ENCODE measurements at places on chromosomes 7 and 10.

DNA sequence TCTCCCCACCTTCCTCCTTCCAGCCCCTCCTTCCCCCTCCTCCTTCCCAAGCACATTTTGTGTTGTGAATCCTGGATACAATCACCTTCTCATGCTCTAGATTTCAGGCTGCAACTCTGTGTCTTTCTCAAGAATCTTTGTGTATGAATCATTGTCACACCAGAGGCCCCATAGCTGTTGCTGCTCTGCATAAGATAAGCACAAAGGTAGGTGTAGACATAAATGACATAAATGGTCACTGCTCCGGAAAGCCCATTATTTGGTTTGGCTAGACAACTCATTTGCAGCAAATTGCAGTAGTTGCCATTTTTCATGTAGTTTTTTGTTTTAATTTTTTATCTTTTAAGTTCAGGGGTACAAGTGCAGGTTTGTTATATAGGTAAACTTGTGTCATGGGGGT is 216.3 kb upstream of the NRP1 start:
- no peak overlapping the region for H3K4me3 ChIP-seq
- DNase-seq = no peak
- no peaks in the 10 kb centered on the region for H3K36me3 ChIP-seq

- H3K4me3 ChIP-seq = no peak overlapping the region
- DNase-seq = no peak
- H3K36me3 ChIP-seq = no peaks in the 10 kb centered on the region
- H3K27me3 ChIP-seq = no peaks in the 10 kb centered on the region
- peaks cover 9% of the 10 kb centered on the region for H3K4me1 ChIP-seq
- H3K27ac ChIP-seq = no peak overlapping the region
Measured at GRCh38 chr7:4612237-4612636, 69.9 kb upstream of the FOXK1 start.

GRCh38 chr10:82462910-82463551 is 588.0 kb downstream of the NRG3 start:
- no peaks in the 10 kb centered on the region for H3K27me3 ChIP-seq
- H3K4me1 ChIP-seq = no peaks in the 10 kb centered on the region
- H3K4me3 ChIP-seq = no peak overlapping the region
- no peaks in the 10 kb centered on the region for H3K36me3 ChIP-seq

DNA sequence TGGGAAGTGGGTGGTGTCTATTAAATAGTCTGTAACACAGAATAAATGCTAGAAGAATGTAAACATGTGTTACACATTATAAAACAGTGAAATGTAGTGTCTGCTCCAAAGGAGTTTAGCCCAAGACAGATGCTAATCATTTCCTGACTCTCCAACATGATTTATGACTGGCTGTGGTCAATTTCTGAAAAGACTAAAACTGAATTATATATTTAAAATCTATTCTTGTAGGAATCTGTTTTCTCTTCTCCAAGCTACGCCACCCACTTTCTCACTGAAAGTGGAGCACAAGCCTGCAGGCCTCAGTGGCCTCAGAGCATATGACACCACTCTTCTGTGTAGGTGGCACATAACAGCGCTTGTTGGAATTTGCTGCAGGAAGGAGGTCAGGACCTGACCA is 44.4 kb downstream of the CTTNBP2 start:
- no peak overlapping the region for H3K27ac ChIP-seq
- H3K4me3 ChIP-seq = no peak overlapping the region
- no peaks in the 10 kb centered on the region for H3K36me3 ChIP-seq
- no peaks in the 10 kb centered on the region for H3K27me3 ChIP-seq
- no peaks in the 10 kb centered on the region for H3K4me1 ChIP-seq
- no peak for DNase-seq

- H3K27me3 ChIP-seq = no peaks in the 10 kb centered on the region
- no peak overlapping the region for H3K4me3 ChIP-seq
- H3K27ac ChIP-seq = no peak overlapping the region
- no peak for DNase-seq
Measured at GRCh38 chr10:71150796-71151195, 61.6 kb upstream of the UNC5B start.

GRCh38 chr7:92665926-92666325 is 75.7 kb upstream of the FAM133B start:
- no peak overlapping the region for H3K4me3 ChIP-seq
- H3K4me1 ChIP-seq = peaks cover 41% of the 10 kb centered on the region
- H3K36me3 ChIP-seq = peaks cover 49% of the 10 kb centered on the region
- H3K27me3 ChIP-seq = no peaks in the 10 kb centered on the region

GRCh38 chr7:135719688-135720087 is 8.3 kb downstream of the SLC13A4 start:
- H3K4me3 ChIP-seq = no peak overlapping the region
- H3K4me1 ChIP-seq = no peaks in the 10 kb centered on the region
- no peak for DNase-seq
- no peak overlapping the region for H3K27ac ChIP-seq
- H3K27me3 ChIP-seq = peaks cover 2% of the 10 kb centered on the region
- H3K36me3 ChIP-seq = no peaks in the 10 kb centered on the region

GRCh38 chr10:104577163-104577562 is 63.9 kb upstream of the SORCS3 start:
- no peak overlapping the region for H3K27ac ChIP-seq
- no peaks in the 10 kb centered on the region for H3K36me3 ChIP-seq
- DNase-seq = no peak
- H3K4me3 ChIP-seq = no peak overlapping the region

GRCh38 chr7:106166651-106167342 is 54.7 kb upstream of the SYPL1 start:
- peak; percentile 20 for DNase-seq
- no peak overlapping the region for H3K27ac ChIP-seq
- H3K4me3 ChIP-seq = no peak overlapping the region
- no peaks in the 10 kb centered on the region for H3K4me1 ChIP-seq

DNA sequence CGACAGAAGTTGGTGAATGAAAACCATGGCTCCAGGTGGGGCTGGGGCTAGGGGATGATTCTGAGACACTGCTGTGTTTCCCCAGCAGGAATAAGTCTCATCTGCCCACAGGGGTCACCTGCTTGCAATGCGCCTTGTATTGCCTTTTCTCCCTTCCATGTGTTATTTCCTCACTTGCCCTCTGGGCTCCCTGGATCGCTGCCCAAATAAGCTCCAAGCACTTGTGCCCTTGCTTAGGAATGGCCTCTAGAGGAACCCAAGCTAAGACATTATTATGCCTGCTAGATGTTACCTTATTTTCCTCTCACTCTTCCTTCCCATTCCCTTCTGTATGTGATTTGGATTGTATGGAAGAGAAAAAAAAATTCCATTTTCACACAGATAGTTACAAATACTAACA is 24.8 kb upstream of the PLPP4 start:
- no peak overlapping the region for H3K4me3 ChIP-seq
- no peak overlapping the region for H3K27ac ChIP-seq
- no peak for DNase-seq
- H3K36me3 ChIP-seq = no peaks in the 10 kb centered on the region
- H3K4me1 ChIP-seq = peaks cover 4% of the 10 kb centered on the region

DNA sequence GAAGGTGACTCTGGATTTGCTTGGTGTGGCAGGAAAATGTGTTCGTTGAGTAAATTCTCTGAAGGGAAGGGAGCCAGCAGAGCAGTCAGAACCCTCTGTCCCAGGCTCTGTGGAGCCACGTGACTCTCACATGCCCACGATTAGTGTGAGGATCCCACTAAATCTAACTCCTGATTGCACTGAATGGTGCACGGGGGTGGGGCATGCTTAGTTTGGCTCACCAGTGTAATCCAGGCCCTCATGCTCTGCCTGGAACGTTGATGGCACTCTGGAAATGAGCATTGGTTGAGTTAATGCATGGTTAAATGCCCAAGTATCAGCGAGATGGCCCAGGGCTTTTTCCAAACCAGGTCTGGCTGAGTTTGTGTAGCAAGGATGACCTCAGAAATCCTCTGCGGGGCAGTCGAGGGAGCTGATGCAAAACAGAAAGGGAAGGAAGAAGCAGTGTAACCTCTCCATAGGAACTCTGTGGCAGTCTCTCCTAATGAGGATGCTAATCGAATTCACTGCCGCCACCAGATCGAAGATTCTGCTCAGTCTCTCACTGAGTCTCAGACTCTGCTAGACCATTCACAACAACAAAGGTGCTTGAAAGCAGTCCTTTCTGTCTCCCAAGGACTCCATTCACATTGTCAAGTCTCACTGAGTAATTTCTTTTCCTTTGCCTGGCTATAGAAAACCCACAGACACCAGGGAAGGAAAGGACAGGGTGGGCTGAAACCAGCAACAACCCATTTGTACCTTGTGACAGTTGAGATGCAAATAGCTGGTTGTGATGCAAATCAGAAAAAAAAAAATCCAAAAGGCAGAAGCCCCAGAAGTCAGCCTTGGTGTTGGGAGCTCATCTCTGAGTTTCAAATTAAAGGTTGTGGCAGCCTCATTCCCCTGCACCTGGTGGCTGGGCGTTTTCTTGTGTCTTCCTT is 98.1 kb downstream of the C10orf105 start:
- H3K36me3 ChIP-seq = no peaks in the 10 kb centered on the region
- H3K27me3 ChIP-seq = no peaks in the 10 kb centered on the region

- DNase-seq = no peak
- peaks cover 21% of the 10 kb centered on the region for H3K4me1 ChIP-seq
- H3K27me3 ChIP-seq = no peaks in the 10 kb centered on the region
- peaks cover 24% of the 10 kb centered on the region for H3K36me3 ChIP-seq
Measured at GRCh38 chr7:44080686-44081265, 1.6 kb downstream of the POLM start.

- H3K27me3 ChIP-seq = peaks cover 10% of the 10 kb centered on the region
- no peak overlapping the region for H3K4me3 ChIP-seq
Measured at GRCh38 chr7:107949443-107949935, 53.5 kb downstream of the LAMB1 start.

DNA sequence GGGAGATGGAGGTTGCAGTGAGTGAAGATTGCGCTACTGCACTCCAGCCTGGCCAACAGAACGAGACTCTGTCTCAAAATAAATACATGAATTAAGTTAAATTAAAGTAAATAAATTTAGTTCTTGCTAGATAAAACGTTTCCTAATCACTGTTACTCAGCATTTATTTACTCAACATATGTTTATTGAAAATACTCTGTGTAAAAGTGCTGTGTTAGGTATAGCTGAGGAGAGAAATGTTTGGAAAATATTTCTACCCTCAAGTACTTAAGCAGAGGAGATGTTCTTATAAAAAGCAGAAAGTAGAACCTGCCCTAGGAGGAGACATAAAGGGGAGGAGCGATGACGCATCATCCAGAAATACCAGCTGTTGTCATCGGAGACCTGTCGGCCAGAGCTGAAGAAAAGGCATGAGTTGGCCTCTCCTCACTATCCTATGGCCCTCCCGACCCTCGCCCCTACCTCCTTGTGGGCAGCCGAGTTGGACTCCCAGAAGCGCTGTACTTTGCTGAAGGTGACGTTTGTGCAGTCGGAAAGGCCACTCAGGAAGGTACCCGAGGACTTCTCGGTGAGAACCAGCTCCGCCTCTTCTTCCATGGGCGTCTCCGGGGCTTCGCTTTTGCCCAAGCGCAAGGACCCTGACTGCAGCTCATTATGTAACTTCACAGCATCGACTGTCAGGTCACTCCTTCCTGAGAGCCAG is 1.1 kb downstream of the RRP12 start:
- H3K27ac ChIP-seq = peak overlapping the region; percentile 96
- H3K4me1 ChIP-seq = peaks cover 14% of the 10 kb centered on the region
- peak overlapping the region; percentile 95 for H3K4me3 ChIP-seq

DNA sequence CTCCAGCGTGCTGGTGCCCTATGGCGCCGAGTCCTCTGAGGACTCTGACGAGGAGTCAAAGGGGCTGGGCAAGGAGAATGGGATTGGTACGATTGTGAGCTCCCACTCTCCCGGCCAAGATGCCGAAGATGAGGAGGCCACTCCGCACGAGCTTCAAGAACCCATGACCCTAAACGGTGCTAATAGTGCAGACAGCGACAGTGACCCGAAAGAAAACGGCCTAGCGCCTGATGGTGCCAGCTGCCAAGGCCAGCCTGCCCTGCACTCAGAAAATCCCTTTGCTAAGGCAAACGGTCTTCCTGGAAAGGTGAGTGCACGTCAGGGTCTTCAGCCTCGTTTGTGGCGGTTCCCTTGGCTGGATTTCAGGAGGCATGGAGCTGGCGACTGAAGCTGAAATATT is 118.8 kb downstream of the ANKRD61 start:
- H3K4me1 ChIP-seq = no peaks in the 10 kb centered on the region
- H3K4me3 ChIP-seq = no peak overlapping the region
- no peak overlapping the region for H3K27ac ChIP-seq
- peaks cover 54% of the 10 kb centered on the region for H3K36me3 ChIP-seq
- no peak for DNase-seq
- no peaks in the 10 kb centered on the region for H3K27me3 ChIP-seq

DNA sequence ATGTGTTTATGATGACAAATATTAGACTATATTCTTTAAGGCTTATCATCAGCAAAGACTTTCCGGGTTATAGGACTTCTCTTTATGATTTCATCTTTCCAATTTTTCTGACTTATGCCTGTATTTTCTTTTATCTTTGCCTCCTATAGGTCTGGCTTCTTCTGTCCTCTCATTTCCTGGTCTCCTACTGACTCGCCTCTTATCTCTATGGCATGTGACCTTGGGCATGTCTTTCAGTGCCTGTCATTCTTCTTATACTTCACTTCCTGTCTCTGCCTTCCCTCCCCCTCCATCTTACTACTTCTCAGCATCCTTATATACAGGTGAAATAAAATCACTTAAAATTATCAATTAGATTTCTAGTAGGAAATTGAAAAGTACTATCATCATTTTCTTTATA is 42.2 kb downstream of the PCDH15 start:
- H3K36me3 ChIP-seq = no peaks in the 10 kb centered on the region
- H3K4me3 ChIP-seq = no peak overlapping the region
- H3K27me3 ChIP-seq = no peaks in the 10 kb centered on the region
- H3K27ac ChIP-seq = no peak overlapping the region

GRCh38 chr7:135091717-135092116 is 56.2 kb upstream of the TMEM140 start:
- H3K27ac ChIP-seq = no peak overlapping the region
- H3K4me3 ChIP-seq = no peak overlapping the region
- peaks cover 2% of the 10 kb centered on the region for H3K4me1 ChIP-seq
- no peak for DNase-seq

GRCh38 chr10:115092555-115093285 is 445 bp upstream of the ATRNL1 start:
- DNase-seq = peak; percentile 24
- peaks cover 5% of the 10 kb centered on the region for H3K4me1 ChIP-seq
- H3K4me3 ChIP-seq = peak overlapping the region; percentile 80
- no peaks in the 10 kb centered on the region for H3K36me3 ChIP-seq
- H3K27ac ChIP-seq = no peak overlapping the region
